ENCODE measurements at places on chromosomes 6 and 20.

DNA sequence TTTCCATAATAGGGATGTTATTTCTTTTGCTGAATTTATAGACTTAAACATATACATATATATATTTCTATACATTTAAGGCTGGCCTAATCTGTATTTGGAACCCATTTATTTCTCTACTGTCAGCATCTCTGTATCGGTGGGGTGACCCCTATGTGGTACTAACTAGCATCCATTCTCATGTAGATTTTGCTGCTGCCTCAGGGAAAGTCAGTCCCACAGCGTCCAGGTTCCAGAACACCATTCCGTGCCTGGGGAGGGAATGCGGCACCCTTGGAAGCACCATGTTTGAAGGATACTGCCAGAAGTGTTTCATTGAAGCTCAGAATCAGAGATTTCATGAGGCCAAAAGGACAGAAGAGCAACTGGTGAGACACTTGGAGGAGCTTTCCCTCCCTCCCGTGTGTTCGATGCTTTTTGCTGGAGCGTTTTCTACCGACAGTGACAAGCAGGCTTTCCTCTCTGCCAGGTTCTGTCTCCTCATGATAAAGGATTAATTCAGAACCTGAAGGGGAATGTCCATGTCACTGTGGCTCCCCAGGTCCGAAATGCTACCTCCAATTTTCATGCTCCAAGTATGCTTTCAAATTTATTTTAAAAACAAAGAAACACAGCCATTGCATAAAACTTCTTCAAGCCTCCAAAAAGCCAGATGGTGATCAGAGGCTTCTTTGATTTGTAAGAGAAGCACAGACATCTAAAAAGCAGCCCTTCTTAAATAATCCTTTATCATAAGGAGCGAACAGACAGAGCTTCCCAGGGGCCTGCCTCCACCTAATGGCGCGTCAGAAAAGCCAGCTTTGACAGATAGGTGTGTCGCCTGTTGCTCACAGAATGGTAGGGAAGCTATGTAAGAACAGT, 13.1 kb downstream of the TNFAIP3 start:
- DNase-seq = no peak

DNA sequence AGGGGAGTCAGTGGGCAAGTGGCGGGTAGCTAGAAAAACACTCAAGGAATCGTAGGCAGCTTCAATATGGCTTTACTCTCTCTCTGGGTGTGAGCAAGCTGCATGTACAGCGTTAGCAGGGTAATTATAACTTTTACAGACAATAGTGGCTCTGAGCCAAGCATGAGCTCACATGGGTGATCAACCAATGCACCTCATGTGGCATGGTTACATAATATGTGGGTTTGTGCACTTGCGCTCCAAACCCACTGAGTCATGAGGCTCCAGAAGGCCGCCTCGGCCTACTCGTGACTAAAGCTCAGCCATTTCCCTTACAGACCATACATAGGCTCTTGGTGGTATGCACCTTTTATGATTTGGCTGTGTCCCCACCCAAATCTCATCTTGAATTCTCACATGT, 78.4 kb upstream of the FBXL4 start:
- no peak for DNase-seq

- DNase-seq = no peak
Measured at GRCh38 chr6:98323605-98324004, 510.8 kb upstream of the POU3F2 start.

DNA sequence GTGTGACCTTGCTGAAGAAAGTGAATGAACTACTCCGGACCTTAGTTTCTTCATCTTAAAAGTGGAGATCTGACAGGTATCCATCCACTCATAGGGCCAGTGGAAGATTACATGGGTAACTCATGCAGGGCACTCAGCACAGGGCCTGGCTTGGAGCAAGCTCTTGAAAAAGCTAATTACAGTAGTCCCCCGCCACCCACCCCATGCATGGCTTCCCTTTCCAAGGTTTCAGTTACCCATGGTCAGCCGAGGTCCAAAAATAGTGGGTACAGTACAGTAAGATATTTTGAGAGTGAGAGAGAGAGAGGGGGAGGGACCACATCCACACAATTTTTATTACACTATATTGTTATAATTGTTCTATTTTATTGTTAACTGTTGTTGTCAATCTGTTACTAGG, 7.1 kb upstream of the PMEPA1 start:
- no peak for DNase-seq

DNA sequence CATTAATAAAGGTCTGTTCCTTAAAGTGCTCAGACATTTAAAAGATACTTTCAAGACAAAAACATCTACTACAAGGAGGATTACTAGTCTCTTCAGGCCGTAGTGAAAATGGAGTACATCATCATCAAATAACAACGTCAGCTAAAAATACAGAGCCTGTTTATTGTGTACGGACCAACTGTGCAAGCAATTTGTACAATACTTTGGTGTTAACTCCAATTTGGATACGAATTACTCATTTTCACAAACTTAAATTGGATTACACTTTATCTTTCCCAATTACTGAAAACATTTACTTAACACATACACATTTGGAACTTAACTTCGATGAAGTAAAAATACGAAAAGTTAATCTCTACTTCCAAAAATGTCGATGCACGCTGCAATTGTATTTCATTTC, 802 bp downstream of the CYP39A1 start:
- DNase-seq = no peak

DNA sequence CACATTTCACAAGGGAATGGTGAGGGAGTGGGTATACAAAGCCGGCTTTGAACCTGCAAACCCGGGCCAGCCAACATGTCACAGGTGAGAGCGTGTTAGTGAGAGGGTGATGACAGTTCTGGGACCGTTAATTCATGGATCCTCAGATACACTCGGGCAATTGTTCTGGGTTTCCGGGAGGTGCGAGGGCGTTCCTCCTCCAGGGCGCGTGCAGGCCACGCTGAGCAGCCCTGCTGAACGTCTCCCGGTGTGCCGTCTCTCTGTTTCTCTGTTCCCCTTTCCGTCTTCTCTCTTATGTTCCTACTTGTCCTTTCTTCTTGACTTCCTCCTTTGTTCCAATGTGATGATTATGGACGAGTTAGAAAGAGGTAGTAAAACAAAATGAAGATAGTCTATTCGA, 130.0 kb upstream of the GMDS start:
- DNase-seq = no peak

GRCh38 chr6:34618430-34619182, 62.5 kb upstream of the SPDEF start:
- DNase-seq = no peak

DNA sequence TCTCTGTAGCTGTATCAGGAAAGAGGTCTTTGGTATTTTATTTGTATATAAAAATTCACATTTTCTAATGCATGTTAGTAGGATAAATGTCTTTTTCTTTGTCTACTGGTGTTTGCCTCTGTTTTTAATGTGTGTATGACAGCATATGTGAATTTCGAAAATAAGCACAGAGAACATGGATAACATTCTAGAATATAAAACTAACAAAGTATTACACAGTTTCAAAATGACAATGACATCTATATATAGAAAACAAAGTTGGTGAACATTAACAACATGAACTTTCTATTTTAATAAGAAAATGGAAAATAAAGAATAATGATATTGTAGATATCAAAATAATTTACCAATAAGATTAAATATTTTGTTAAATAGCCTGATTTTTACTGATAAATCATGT, 608.0 kb downstream of the COL12A1 start:
- DNase-seq = no peak

DNA sequence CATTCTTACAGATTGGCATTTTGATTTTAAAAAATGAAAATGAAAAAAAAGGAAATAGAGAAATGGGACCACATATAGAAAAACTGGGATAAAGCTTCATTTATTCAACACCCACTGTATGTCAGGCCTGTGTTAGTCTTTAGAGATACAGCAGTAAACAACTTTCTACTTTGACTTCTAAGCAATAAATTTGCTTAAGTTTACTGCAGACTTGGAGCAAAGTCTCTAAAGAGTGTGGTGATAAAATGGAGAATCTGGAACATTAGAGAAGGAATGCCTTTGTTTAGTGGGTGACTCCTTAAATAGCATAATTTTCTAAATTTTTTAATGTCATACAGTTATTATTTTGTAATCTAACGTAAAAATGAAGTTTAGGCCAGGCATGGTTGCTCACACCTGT, 80.7 kb upstream of the CNKSR3 start:
- no peak for DNase-seq

- no peak for DNase-seq
Measured at GRCh38 chr6:7147051-7147671, 39.4 kb downstream of the RREB1 start.

- no peak for DNase-seq
Measured at GRCh38 chr20:23371496-23371895, 9.5 kb downstream of the GZF1 start.

- no peak for DNase-seq
Measured at GRCh38 chr6:97805596-97805995, 522.6 kb upstream of the MMS22L start.

DNA sequence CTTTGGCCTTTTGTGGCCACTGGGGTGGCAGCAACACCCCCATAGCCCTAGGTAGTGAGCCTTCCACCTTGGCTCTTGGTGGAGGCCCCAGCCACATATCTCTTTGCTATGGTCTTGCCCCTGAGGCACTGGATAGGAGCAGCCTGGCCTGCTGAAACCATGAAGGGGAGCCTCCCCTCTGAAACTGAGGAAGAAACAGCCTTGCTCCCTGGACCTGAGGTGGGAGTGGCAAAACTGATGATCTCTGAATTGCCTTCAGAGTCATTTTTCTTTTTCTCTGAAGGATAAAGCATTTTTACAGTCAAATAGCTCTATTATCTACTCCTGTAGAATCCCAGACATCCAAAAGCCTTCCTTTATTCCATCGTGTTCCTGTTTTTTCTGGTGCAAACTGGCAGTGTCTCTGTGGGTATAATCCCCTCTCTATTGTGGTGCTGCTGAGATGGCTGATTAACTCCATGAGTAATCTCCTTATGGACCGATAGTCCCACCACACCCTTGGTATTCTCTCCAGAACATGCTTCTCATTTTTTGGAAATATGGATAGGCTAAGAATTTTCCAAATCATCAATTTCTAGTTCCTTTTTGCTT, 22.0 kb upstream of the PRSS35 start:
- no peak for DNase-seq

GRCh38 chr6:20802596-20802995, 268.3 kb downstream of the CDKAL1 start:
- DNase-seq = no peak

DNA sequence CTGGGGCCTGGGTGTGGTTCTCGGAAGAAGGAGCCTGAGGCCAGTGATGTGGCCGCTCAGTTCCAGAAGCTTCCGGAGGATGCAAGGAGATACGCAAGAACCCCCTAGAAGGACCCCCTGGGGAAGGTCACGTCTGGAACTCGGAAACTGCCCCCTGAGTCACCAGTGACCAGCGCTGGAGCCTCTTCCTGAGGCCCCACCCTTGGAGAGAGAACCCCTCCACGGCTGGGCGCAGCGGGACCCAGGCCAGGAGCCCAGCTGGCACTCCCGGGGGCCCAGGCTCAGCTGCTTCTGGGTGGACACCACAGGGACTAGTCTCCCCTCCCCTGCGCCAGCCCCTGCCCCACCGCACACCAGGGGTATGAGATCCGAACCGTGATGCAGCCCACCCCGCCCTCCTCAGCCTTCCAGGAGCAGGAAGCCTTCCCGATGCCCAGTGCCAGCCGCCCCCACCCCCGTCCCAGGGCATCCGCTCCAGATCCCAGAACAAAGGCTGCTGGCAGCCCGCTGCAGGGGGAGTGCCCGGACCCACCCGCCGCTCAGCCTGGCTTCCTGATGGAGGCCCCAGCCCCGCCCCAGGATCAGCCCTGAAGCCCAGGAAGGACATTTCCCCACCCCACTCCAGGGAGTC, 7.5 kb downstream of the LAMA5 start:
- DNase-seq = no peak

DNA sequence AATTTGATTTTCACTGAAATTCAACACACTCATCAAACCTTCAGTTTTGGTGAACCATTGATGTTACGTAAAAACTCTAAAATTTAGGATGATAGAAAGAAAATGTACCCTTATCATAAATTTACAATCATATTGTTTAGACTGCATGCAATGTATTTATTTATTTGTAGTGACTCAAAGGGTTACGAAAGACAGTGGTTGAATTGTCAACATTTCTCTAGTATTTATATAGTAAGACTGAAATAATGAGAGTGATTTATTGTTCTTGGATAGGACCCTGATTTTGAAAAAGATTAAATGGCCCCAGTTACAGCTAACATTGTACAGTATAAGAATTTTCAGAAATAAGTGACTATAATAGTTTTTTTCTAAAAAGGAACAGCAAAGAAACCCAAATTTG, 591.5 kb downstream of the RFPL4B start:
- no peak for DNase-seq

DNA sequence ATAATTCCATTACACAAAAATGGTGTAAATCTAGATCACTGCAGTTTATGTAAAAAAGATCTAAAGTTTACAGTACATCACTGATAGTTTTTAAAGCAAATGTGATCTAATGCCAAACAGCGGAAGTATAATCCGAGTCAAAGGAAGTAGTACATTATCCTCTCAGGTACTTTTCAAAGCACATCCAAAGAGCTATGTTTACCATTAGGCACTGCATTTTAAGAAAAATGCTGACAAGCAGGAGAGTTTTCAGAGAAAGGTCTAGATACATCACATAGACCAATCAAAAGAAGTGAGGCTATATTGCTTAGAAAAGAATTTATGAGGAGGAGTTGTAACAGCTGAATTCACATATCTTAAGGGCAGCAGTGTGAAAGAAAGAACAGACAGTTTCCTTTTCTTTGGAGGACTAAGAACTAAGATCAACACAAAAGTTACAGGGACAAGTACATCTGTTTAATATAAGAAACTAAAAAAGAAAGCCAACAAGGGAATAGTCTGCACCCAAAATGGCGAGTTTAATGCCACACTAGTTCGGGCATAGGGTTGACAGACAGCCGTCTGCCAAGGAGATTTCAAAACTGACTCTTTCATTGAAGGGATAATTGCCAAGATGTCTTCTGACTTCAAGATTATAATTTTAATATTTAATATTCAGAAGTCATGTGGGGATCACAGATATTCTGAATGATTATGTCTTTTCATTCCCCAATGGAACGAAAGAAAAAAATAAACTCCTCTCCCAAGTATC, 1.4 kb downstream of the ZNF184 start:
- DNase-seq = no peak

GRCh38 chr20:52379723-52380336, 188.3 kb upstream of the ZFP64 start:
- DNase-seq = peak; percentile 51

- DNase-seq = no peak
Measured at GRCh38 chr20:44151621-44152416, 35.2 kb downstream of the JPH2 start.

GRCh38 chr6:160010067-160010466, 41.2 kb downstream of the IGF2R start:
- DNase-seq = no peak

All from HEK293T (cell line).